ENCODE measurements at places on chromosomes 3 and 15. TPM values are rescaled to one million over a fixed set of nuclear protein-coding genes. Genes with fewer than 3 reads are reported as not detected.

- no peak for DNase-seq
These were observed 65.2 kb upstream of the SPPL2A start for GRCh38 chr15:50830477-50831354.

GRCh38 chr15:28896951-28897350 is 11.2 kb downstream of the APBA2 start:
- no peak for DNase-seq

DNA sequence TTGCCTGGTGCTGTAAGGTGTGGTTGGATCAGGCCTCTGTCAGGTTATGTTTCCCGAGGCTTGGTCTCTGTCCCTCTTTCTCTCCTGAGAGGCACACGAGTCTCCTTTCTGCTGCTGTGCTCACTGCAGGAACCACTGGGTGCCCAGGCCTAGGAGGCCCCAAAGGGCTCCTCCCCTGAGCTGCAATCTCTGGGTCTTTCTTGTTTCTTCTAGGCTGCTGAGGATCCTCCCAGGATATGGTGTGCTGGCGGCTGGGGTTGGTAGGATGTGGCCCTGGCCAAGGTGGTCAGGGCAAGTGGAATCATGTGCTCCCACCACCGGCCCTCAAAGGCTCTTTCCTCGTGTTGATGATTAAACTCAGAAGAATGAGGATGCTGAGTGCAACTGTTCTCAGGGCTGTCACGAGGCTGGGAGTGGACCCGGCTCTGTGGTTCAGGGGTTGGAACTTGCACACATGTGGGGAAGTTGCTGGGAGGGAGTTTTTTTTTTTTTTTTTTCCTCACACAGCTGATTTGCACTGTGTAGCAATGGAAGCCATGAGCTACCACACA is 43.6 kb upstream of the CTSH start:
- DNase-seq, result no peak

GRCh38 chr3:183182073-183182472 is 19.5 kb upstream of the LAMP3 start:
- no peak for DNase-seq

GRCh38 chr3:107657971-107658370 is 135.2 kb downstream of the BBX start:
- DNase-seq, result no peak

DNA sequence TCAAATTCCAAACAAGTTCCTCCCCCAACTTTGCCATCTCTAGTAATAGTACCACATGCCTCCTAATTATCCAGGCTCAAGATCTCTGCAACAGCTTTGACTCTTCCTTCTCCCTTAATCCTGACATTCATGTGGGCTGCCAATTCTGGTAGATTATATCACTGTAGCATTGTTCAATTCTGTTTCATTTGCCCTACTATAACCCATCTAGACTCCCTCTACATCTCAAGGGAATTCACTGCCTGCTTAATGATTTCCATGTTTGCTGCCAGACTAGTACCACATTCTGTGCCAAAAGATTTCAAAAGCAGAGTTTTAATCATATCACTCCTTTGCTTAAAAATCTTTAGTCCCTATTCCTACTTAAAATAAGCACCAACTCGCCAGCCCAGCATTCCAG is 34.6 kb upstream of the PPIB start:
- no peak for DNase-seq

- DNase-seq, result no peak
These were observed 269.3 kb downstream of the ARPP21 start for GRCh38 chr3:35908366-35909232.

GRCh38 chr15:101242160-101242998 is 9.5 kb downstream of the CHSY1 start:
- DNase-seq, result no peak

- no peak for DNase-seq
These were observed 490.9 kb downstream of the ZBBX start for GRCh38 chr3:166889241-166889640.

GRCh38 chr3:54999159-54999558 is 71.3 kb upstream of the LRTM1 start:
- no peak for DNase-seq

GRCh38 chr3:29067007-29067406 is 213.9 kb upstream of the RBMS3 start:
- DNase-seq, result no peak

The CFAP161 gene
- total RNA-seq, result 0.71 TPM

The RBMS3 gene
- 127 TPM for total RNA-seq

The NCBP2 gene
- 55.9 TPM for total RNA-seq

The NR1I2 gene
- total RNA-seq, result 0.26 TPM

Data from mesenteric fat pad (tissue), 1 donor.